Astrocyte of the cerebellum (primary cell): ENCODE measurements at places on chromosomes 4 and X.
A peak's percentile ranks its signal among the peaks of the same experiment; 100 is the strongest.

GRCh38 chr4:61198686-61199085, 1.4 kb upstream of the ADGRL3 start:
- no peak for DNase-seq

DNA sequence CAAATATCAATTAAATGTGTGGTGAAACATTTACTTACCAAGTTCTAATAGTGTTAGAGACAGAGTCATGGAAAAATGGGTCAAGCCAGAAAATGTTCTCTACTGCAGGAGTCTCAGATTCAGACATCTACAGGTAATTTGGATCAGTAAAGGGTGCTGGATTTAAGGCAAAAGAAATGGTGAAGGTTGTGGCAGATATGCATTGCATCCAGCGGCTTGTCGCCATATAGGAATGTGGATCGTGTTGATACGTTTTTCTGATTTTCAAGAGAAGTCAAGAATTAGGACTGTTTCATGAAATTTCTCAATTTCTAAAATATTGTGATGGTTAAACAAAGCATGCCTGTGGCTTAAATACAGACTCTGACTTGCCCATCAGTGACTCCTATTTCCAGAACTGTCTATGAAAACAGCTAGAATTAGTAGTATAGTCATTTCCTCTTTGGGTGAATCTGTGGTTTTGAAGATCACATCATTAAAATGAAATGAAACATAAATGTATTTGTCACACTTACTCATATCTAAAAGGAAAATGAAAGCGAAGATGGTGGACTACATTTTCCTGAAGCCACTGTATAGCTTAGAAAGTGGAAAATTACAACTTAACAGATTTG, 110.1 kb upstream of the VEGFC start:
- DNase-seq = peak; percentile 60

DNA sequence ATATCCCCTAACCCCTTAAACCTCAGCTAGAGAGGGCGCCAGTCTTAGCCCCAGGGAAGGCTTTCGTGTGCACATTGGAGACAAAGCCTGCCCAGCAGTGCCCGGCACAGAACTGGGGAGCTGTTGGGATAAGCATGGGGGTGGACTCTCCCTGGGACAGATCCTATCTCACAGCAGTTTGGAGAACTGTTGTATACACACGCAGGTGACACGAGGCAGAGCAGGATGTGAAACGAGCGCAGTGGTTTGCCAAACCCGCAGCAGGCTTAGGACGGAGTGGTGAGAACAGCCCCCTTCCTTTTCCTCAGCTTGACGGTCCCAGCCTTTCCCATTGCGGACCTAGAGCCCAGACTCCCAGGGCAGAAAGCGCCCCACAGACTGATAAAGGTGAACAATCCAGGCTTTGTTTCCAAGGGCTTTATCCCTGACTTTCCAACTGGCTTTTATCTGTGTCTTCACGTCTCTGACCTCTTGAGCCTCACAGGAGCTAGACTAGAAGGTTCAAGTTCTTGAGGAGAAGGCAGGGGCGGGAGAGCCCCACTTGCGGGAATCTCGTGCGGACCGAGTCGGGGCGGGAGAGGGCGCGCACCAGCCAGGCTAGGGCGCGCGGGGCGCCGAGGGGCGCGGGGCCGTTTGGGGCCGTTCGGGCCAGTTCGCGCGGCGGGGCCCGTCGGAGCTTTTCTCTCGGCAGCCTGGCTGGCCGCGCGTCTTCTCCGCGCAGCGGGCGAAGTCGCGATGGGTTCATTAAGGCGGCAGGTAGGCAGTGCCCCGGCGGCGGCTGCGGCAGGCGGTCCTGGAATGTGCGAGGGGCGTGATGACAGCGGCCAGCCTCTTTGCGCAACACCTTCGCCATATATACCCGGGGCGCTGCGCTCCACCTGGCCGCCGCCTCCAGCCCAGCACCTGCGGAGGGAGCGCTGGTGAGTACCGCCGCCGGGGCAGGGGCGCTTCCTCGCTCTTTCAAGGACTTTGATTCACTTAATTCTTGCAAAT, at the start of gene SLC34A2:
TSS of gene SLC34A2 (plus strand) at position 881 of the 993 bp plus-strand sequence. CDS start 6,650 bp downstream, outside the sequence.
- DNase-seq = no peak

GRCh38 chr4:76784237-76784636, 113.7 kb downstream of the SOWAHB start:
- no peak for DNase-seq

GRCh38 chr4:78312989-78313753, 238.4 kb upstream of the ANXA3 start:
- no peak for DNase-seq

DNA sequence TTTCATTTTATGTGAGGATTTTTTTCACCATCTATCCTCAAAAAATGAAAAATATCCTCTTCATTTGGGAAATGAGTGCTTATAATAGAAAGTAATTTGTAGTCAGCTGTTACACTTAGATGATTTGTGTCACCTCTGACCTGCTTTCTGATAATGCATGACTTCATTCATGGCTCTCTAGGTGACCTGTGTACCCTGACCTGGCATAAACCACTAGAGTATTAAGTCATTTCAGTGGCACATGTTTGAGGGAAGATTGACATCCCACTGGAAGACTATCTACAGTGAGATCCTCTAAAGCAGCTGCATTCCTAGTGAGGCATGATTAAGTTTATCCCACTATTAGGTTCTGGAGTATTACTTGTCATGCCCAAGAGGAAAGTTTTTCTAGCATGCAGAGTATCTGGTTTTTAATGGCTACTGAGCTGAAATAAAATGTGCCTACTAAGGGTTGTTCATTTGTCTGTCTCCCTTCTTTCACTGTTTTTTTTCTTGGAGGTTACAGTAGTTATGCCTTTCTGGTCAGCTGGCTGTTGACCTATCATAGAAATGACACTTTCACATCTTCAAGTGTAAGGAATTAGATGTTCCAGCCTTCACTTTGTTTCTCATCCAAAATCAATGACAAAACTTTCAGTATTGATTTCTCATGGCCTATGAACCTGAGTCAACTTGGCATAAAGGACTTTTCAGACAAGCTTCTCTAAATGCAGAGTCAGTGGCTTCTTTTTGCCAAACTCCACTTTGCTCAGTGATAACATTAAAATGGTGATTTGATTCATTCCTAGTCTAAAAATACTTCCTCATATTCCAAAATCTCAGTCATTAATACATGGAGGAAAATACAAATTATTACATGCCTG, 33.1 kb downstream of the TET2 start:
- DNase-seq = no peak

DNA sequence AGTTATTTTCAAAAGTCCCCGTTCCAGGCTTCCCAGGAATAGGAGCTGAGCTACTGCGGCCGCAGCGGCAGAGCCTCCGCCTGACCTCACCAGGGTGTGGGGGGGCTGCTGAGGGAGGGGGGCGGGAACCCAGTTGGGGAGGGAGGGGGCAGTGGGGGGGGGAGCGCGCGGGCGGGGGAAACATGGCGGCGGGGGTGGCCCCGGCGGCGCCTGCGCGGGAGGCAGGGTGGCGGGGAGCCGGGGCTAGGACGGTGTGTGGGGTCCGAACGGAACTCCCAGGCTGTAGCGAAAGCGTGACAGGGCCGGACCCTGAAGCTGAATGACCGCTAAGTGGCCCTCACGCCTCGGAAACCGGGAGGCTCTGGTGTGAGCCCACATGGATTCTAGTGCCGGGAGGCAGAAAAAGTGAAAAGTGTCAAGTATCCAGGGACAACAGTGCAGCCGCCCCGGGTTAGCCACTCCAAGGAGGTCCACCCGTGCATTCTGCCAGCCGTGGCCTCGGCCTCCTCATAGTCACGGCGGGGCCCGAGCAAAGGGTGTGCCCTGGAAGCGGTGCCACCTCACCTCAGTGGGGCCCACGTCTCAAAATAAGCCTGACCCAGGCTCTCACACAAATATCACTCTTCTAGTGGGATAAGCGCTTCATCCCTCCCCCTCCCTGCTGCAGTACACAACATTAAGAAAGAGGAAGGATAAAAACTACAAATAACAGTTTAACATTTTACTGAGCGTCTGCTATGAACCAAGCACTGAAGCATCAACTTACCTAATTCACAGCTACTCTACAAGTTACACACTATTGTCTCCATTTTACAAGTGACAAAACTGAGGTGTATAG, at the start of gene KLHL13:
TSS of gene KLHL13 (minus strand) at position 98 of the 838 bp plus-strand sequence. CDS start 88,337 bp downstream, outside the sequence.
- no peak for DNase-seq

GRCh38 chrX:49995107-49995731, 72.8 kb downstream of the CLCN5 start:
- no peak for DNase-seq

DNA sequence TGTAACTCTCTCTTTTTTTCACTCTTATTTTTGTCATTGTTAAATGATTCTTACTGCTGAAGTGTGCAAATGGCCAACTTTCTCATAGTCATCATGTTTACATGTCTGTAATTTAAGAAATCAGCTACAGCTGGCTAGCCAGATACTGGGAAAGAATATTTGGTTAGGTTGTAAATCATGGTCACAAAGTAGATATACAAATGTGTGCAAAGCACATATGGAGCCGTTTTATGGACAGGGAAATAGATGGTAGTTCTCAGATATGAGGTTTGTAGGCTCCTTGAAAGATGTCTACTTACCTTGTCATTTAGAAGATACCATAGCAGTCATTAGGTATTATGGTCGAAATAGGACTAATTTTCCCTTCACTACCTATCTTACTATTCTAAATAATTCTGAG, 430.4 kb downstream of the ADGRL3 start:
- no peak for DNase-seq

GRCh38 chr4:128844931-128845330, 35.4 kb downstream of the JADE1 start:
- DNase-seq = no peak

DNA sequence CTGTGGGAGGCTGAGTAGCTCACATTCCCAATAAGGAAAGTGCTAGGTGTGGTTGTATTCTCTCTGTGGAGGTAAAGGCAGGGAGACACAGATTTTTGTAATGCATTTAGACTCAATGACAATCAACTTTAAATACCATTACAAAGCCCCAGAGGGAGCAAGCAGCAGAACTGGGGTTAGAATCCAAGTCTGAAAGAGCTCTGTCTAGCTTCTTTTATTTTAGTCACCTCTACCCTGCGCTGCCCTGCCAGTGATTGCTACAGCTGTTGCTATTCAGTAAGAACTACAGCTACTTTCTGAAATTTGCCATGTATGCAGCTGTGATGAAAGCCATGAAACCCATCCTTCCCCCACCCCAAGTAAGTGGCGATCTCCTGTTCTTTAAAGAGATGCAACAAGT, 22.5 kb downstream of the SLC39A8 start:
- no peak for DNase-seq

- DNase-seq = no peak
Measured at GRCh38 chrX:10512741-10513140, 107.6 kb downstream of the MID1 start.

GRCh38 chrX:71532753-71533425, at the start of gene OGT:
OGT (plus strand) TSS chrX:71533104; CDS start chrX:71533300, 196 bp downstream.
- DNase-seq = peak; percentile 93

DNA sequence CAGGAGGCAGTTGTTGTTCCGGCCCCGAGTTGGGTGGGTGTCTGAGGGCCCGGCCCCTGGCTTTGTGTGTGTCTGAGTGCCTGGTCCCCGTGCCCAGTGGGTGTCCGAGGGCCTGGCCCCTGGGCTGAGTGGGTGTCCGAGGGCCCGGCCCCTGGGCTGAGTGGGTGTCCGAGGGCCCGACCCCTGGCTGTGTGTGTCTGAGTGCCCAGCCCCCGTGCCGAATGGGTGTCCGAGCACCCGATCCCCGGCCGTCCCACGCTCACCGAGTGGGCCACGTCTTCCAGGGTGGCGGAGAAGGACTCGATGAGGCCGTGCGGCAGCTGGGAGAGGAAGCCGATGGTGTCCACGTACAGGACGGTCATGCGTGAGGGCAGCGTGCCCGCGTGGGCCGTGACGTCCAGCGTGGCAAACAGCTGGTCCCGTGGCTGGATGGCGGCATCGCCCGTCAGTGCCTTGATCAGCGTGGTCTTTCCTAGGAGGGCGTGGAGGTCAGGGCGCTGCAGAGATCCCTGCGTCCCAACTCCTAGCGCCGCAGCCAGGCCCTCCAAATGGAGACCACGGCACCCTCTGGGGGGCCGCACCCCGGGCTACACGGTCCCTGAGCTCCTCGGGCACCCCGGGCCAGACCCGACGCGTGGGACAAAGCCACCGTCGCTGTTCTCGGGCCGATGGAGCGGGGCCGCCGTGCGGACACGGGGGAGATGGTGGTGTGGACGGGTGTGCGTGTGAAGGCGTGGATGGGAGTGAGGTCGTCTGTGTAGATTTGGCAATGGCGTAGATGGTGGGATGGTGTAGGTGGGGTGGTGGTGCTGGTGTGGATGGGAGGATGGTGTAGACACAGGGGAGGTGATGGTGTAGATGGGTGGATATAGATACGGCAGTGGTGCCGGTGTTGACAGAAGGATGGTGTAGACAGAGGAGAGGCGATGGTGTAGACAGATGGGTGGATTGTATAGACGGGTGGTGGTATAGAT, 7.2 kb downstream of the GTPBP6 start:
- DNase-seq = no peak

DNA sequence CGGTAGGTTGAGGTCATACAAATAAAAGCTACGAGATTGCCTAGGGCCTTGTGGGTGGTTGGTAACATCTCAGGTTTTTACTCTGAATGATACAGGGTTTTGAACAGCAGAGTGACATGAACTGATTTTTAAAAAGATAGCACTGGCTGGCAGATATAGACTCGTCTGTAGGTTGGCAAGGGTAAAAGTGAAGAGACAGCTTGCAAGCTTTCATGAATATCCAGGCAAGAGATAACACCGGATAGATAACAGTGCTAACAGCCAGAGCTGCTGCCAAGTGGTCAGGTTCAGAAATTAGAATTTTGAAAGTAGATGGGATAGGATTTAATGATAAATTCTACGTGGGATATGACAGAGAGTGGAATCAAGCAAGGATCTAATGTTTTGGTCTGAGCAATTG, 299.7 kb upstream of the AADAT start:
- DNase-seq = no peak

GRCh38 chrX:2374086-2374485, 126.7 kb downstream of the DHRSX start:
- peak; percentile 73 for DNase-seq

DNA sequence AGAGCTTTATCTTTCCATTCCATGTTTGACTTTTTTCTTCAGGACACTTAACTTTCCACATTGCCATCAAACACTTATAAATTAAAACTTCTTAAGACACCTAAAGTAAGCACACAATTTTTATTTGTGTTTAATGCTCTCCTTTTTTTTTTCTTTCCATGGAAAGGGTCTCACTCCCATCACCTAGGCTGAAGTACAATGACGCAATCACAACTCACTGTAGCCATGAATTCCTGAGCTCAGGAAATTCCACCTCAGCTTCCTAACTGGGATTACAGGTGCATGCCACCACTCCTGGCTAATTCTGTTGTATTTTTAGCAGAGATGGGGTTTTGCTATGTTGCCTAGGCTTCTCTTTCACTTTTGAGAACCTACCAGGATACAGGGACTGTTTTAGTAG, 7.3 kb downstream of the SMR3A start:
- no peak for DNase-seq
